ENCODE measurements at places on chromosomes 5 and 9.

DNA sequence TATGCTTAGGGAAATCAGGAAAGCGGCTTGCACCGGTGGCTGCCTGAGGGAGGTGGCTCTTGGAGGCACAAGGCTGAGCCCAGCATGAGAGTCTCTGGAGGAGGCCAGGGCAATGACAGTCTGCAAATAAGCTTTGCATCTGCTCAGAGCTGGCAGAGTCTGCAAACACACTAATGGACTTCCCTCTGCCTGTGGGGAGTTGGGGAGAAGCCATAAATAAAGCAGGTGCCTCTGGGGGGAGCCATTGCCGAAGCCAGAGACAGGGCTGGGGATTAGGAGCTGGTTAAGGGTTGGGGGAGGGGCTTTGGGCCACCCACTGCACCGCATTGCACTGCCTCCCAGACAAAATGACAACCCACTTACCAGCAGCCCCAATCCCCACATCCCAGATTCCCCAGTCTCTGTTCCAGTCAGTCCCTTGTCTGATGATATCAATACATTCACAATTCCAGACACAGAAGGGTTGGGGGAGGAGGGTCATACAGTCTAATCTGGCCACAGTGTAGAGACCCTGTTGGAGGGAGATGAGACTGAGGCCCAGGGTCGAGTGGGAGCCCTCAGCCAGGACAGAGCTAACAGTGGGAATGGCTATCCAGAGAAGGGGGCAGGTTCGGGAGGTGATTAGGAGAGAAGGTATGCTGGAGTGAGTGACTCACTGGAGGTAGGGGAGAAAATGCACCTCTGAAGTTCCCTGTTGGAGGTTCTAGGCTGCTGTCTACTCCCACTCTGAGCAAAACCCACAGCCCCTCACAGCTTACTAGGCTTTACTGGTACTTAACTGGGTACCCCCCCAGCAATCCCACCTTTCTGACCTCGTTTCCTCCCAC is 53.7 kb downstream of the PAX5 start:
- no peak for DNase-seq

- no peak for DNase-seq
These were observed 113.3 kb upstream of the GRAMD2B start for GRCh38 chr5:126309860-126310259.

- DNase-seq = no peak
These were observed 152.9 kb upstream of the SLC28A3 start for GRCh38 chr9:84493284-84493947.

DNA sequence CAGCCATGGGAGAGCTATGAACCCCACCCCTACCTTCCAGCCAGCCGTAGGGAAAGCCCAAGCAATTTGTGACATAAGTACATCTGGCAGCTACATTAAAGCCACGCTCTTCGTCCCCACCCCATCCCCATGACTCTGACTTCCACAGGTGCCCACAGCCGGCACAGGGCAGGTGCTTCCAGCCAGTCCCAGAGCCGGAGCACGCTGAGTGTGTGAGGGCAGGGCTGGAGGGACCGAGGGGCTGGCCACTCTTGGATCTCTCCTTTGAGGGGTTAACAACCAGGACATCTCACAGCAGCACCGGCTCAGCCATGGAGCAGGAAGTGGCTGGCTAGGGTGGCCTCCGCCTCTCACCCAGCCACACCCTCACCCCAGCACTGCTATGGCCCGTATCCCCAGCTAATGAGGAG is 2.4 kb upstream of the FAM78A start:
- DNase-seq = no peak

GRCh38 chr9:21160178-21160577 is 6.3 kb downstream of the IFNA21 start:
- no peak for DNase-seq

DNA sequence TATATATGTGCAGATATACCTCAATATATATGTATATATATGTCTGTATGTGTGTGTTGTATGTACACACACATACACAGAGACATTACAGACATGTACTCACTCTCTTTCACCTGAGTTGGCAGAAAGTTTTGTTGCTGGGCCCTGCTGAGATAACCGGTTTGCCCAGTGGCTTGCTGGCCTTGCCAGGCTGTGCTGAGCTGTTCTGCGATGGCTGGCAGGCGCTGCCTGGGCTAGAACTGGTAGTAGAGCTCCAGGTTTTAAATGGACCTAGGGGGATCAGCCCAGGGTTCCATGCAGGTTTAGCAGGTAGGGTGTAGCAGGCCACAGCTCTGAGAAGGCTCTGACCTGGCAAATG is 394.3 kb downstream of the GADD45G start:
- no peak for DNase-seq
